Right kidney (tissue), 9 donors: ENCODE measurements at places on chromosomes 5 and 9.

GRCh38 chr5:135971701-135972100 lies 16.9 kb upstream of the LECT2 start:
- no peak for DNase-seq

- DNase-seq, result no peak
Measured at GRCh38 chr9:94818178-94818541, 91.7 kb downstream of the AOPEP start.

DNA sequence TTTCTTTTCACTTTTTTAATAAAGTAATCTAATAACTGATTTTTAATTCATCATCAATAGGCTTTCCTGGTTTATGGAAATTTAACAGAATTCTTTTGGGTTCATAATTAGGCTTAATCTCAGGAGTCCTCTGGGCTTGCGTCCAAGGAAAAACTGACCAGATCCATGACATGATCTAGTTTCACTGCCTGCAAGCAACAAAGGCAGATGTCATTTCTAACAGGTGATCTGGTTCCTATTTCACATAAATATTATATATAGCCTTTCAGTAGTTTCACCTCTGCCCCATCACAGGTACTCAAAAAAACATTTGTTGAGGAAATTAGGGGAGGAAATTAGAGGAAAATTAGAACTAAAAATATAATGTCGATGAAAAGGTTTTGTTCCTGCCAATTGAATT lies 126.4 kb downstream of the FBXL17 start:
- DNase-seq, result no peak

- DNase-seq, result no peak
Measured at GRCh38 chr5:134938030-134938429, 29.7 kb upstream of the CATSPER3 start.

DNA sequence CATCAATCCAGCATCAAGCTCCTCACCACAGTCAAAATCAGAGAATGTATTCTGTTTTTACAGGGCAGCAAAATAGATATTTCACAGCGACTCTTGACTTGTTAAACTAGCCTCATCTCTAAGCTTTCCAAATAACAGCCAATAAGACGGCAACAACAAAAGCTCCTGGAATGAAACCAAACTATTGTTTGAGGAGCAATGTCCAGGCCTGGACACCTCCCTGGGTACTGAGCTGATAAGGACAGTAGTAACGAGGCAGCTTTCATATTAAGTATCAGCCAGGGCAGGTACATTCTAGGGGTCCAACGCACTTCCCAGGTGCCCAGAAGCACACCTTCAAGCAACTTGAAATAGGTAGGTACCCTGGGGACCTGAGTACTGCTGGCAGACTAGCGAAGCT lies 260.3 kb downstream of the ENC1 start:
- DNase-seq, result no peak

GRCh38 chr5:123371575-123372179 lies 51.5 kb downstream of the CEP120 start:
- no peak for DNase-seq

DNA sequence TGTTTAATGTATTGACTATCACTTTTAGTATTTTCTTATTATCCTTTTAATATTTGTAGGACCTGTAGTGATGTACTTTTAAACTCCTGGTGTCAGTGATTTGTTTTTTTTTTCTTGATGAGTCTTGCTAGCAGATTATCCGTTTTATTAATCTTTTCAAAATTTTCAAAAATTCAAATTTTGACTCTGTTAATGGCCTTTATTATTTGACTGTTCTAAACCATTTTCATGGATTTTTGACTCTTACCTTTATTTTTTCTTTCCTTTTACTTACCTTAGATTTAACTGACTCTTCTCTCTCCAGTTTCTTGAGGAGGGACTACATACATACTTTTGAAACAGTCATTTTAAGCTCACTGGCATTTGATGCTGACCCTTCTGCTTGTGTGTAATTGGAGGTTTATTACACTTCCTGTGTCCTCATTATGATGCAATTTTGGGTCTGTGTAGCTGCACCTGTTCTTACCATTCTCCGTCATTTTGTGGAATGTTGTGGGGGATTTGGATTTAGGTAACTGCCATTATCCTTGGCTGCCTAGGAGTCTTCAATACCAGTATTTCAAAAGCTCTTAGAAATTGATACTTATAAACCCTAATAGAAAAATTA lies 32.0 kb upstream of the EXOC3 start:
- no peak for DNase-seq

DNA sequence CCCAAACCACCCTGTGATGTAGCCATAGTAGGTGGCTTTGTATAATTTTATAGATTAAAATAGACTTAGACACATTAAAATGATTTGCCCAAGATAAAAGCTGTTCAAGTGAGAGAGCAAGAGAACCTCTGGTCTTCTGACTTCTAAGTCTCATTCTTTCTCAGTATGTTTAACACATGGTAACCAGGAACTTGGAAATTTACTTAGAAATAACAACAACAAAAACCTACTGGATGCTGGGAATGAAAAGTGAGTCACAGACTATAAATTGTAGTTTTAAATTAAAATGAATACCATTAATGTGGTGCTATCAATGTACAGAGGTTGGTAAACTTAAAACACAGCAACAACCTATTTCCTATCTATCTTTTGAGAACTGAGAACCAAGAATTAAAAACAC lies 30.4 kb downstream of the HMGCR start:
- DNase-seq, result no peak

DNA sequence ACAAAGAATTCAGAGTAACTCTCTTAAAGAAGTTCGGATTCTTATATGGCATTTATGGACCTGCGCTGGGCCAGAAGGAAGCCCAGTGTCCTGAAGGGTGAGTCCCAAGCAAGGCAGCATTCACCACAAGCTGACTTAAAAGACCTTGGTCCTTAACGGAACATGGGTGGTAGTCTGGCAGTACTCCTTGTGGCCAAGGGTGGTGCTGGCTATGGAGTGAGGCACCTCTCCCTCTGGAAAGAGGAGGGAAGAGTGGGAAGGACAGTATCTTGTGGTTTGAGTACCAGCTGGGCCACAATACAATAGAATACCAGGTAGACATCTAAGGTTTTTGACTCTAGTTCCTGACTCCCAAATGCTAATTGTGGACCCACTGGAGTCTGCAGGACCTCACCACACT lies 425.7 kb upstream of the CYLC2 start:
- no peak for DNase-seq

DNA sequence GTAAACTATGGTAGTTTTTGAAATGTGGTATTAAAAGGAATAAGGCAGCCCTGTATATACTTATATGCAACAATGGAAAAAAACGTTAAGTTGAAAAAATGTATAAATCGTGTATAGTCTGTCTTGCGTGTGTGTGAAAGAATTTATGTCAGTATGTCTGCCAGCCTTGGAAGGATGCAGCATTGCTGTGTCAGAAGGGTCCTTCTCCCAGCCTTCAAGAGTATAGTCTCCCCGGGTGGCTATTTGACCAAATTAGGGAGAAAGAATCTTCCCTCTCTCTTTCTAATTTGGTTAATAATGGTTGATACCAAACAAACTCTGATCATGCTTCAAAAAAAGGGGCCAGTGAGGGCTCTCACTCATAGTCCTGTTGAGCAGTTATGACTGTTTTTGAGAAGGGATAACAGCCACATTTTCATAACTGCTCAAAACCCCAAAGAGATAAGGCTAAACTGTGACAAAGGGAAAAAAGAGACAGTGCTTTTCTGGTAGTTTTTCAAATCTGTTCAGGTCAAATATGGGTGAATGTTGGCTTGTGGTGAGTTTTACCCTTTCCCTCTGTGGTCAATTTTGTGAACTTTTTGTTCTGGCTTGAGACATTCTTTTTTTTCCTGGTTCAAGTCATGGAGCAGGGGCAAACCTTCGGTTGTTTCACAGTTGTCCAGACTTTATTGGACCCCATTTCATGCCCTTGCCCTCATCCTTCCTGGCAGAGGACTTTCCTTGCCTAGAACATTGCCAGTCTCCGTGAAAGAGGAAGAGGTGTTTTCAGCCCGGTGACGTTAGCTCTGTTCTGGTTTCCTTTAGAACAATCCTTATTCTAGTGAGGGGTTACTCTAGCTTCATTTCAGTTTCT lies 21.0 kb downstream of the SNX30 start:
- DNase-seq, result no peak

GRCh38 chr9:113290052-113290607 lies 13.0 kb downstream of the RNF183 start:
- no peak for DNase-seq

DNA sequence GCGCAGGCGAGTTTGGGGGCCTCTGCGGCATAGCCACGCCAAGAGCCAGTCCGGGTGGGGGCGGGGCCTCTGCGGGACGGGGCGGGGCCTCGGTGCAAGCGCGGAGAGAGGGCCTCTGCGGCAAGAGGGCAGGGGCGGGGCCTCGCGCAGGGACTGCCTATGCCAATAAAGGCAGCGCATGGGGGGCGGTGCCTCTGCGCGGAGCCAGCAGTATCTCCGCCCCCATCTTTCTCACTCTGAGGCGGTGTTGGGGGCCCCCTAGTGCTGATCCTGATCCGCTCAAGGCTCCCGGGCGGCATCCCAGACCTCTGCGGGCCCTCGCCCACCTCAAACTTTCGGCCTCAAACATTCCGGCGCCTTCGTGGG lies 9.2 kb upstream of the GPRIN1 start:
- peak; percentile 41 for DNase-seq

DNA sequence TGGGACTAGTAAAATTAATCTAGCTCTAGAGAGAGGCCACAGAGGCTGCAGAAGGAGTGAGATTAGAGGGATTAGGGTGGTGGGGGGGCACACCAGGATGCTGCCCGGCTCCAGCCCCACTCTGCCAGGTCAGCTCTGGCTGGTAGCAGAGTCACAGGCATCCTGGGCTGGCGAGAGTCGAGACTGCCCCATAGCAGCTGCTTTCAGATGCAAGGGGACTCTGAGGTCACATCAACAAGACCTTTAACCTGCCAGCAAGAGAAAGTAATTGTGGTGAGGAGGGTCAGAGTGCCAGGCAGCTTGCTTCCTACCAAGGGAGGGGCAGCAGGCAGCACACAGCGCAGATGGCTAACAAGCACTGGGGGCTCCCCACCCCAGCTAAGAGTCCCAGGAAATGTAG lies 7.5 kb downstream of the EPB41L4B start:
- DNase-seq, result no peak

DNA sequence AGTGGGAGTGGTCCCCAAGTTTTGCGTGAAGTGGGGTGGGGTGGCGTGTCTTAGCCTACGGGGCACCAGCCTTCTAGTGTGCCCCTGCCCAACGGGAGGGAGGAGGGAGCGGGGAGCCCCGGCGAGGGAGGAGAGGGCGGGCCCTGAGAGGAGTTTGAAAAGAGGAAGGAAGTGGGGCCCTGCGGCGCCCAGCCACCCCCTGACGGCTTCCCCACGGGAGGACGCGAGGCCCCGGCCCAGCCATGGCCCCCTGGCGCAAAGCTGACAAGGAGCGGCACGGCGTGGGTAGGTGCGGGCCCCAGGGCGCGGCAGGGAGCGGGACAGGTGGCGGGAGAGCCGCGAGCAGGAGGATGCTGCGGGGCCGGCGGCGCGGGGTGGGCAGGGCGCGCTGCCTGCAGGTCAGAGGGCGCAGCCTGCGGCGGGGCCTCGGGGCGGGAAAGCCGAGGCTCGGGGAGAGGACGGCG lies at the start of gene DOCK2:
DOCK2 (plus strand) TSS at position 191 of the 464 bp plus-strand sequence; CDS start at position 243, 52 bp downstream.
- no peak for DNase-seq

DNA sequence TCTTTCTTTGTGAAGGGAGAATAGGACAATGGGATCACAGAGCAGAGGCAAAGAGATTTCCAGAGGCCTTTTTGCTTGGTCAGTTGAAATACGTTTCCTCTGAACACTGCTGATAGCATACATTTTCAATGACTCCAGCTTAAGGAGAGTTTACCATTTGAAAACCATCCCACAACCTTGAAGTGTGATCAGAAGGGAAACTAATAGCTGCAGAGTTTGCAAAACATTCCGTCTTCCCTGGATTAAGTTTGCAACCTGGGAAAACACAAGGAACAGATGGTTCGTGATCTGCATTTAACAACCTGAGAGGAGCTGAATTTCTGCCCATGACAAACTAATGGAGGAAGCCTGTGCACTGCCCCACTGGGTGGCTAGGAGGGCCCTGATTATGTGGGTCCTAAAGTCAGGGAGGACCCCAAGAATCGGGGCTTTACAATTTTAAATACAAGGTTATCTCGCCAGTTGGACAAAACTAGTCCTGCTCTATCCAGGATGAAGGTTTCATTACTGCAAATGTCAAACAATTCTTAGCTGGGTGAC lies 35.6 kb downstream of the MTX3 start:
- DNase-seq, result no peak

DNA sequence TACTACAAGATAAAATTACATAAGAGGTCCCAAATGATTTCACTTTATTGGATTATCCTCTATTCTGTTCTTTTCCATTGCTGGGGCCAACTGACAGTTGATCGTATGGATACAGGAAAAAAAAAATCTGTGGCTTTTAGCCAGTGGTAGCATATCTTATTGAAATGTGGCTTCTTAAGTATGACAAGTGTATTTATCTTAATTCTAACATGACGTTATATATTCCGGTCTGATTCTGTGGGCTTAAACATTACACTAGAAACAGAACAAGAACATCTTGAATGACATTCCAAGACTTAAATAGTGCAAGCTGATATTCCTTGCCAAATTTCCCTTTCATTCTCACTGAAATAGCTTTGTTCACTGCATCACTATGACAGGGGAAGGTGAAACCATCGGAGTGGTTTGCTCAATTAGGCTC lies 117.9 kb downstream of the INSYN2B start:
- no peak for DNase-seq

DNA sequence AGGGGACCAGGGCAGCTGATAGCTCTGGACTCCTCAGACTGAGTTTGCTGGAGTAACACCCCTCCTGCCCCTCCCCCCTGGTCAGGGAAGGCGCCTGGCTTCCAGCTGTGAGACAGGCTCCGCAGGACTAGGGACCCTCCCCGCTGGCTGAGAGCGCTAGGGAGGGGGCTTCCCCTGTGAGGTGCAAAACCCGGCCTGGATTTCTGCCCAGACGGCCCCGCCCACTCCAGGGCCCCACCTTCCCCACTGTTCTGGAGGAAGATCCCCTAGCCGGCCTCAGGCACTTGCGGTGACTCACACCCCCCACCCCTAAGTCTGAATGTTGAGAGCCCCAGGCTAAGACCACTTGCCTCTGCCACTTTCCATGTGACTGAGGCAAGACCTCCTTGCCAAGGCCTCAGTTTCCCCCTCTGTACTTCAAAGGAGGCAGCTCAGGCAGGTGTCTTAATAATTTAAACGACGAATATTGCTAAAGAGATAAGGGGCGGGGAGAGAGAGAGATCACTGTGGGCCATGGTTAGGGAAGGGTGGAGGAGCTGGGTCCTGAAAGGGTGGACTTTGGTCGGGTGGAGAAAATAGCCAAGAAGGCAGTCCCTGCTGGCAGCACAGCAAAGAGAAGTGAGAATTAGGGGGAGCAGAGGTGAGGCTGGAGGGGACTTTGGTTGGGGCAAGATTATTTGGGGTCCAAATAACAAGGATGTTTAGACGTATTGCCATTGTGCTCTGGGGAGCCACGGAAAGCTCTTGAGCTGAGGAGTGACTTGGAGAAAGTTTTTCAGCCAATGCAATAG lies 1.0 kb upstream of the DAB2IP start:
- peak; percentile 76 for DNase-seq

GRCh38 chr9:72836790-72837189 lies 116.1 kb downstream of the ALDH1A1 start:
- no peak for DNase-seq

DNA sequence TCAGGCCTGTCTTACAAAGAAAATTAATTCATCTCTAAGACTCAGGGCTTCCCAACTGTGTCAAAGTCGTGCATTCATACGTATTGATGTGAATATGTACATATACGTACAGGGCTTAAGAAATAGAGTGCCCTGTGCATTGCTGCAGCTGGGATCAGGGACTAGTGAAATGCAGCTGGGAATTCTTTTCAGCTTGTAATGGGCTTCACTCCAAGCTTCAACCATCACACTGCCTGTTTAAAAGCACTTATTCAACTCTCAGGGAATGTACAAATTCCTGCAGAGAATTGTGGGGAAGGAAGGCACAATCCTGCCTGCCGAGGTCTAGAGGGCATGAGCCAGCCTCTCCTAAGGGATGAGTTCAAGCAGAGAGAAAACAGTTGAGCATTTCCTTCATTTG lies 59.6 kb upstream of the MAN2A1 start:
- DNase-seq, result no peak
